ENCODE measurements at places on chromosomes 2 and 18.

DNA sequence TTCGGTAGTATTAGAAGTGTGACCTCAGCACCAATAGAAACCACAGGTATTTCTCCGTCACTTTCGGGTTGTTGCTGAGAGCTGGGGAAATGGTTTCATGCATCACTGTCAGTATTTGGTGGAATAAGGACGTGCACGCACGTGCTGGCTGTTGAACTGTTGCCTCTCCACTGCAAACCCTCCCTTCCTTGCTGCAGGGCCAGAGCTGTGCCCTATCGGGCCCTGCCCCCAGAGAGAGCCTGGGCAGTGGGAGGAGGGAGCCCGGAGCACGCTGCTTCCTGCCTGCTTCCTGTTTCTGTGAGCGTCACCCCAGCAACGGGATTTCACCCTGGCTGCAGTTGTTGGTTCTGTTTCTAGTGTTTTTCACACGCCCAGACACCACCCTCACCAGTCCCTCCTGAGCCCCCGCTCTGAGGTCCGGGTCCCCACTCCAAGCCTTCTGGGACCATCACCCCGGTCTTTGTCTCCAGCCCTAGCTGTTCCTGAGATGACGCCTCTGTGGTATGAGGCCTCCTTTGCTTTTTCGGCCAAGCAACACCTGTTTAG is 47.4 kb downstream of the LRRFIP1 start:
- no peak for DNase-seq

- DNase-seq = no peak
These were observed 309.0 kb downstream of the GULP1 start for GRCh38 chr2:188600536-188601210.

DNA sequence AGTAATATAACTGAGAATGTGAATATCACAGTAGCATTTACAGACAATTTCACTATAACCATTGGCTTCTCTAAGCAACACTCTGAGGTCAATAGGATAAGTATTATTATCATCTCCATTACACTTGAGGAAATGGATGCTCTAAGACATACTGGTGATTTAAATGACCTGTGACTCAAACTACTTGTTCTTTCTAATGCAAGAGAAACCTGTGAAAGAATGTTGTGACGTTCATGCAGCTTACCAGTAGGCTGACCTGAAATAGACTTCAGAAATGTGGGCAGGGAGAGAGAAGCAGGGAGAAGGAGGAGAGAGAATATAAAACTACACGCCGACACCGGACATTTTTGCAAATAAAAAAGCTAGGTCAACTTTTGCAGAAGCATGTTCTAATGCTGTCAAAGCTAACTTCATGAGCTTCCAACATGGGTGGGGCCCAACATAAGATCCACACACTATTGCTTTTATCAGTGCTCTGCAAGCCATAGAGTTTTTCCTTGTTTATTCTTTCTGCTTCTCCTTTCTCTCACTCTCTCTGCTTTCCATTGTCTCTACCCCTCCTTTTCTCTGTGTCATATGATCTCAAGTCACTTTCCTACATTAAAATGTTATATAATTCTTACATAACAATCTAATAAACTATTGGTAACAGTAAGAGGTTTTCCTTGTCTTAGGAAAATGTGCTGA is 217.6 kb upstream of the FN1 start:
- DNase-seq = no peak

DNA sequence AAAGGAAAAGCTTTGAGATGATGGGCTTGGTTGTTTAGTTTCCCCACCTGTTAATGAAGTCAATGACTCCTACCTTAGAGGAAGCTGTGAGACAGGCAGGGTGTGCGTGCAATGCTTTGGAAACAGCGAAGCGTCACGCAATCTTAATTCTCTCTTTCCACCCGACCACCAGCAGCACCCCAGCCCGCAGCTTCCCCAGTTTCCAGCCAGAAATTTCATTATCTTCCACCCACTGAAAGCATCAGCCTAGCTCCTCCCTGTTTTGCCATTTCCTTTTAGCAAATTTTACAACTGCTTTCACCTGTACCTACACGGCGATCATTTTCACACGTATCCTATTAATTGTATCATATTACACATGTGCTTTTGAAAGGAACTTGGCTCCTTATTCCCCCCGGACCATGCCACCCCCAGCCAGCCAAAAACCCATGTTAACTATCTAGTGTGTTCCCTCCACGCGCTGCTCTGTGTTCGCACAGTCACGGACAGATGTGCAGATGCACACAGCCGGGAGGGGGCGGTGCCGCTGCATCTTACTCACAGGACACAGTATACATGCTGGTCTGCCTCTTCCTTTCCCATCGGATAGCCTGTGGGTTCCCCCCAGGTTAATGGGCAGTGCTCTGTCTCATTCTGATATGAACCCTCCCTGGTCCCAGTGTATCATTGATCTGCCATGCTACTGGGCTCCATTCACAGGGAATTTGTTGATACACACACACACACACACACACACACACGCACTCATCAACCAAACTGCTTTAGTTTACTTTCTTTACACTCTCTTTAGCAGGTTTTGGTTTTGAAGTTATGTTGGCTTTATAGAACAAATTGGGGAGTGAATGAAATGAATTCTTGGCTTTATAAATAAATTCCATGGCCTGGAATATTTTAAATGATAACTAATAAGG is 22.4 kb downstream of the CYP27C1 start:
- DNase-seq = peak; percentile 65

DNA sequence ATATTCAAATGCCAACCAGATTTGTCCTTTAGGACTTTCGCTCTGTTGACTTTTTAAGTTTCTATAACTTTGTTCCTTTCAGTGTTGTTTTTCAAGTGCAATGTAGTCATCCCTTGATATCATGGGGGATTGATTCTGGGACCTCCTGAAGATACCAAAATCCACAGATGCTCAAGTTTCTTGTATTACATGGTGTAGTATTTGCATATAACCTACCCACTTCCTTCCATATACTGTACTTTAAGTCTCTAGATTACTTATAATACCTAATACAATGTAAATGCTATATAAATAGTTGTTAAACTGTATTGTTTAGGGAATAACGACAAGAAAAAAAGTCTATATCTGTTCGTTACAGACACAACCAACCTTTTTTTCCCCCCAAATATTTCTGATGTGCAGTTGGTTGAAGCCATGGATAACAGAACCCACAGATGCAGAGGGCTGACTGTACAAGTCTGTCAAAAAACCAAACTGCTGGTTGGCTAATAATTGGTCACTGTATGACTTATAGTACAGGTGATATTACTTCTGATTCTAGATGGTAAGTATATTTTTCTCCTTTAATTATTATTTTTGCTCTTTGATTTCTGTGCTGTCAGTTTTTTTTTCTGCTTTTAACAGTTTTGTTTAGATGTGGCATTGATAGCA is 201.7 kb upstream of the STON1 start:
- DNase-seq = no peak

GRCh38 chr2:236177604-236177966 is 9.4 kb upstream of the GBX2 start:
- DNase-seq = peak; percentile 41

All from NCI-H526 treated with DMSO at 0.1 percent for 48 hours (cell line).